ENCODE measurements at places on chromosomes 4 and X.

DNA sequence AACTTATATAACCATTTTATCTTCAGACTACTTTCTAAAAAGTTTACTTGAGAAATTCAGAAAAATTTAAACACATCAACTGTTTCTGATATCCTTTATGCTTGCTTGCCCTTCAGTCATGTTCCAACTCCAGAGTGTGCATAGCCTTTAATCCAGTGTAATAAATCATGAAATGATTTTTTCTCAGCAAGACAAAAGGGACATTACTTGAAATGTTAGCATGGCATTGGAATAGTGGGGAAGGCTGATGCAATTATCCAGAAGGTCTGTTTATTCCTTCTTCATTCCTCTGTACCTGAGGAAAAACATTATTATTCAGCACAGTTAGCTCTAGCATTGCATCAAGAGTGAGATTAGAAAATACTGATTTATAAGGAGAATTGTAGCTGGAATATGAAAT, 209.9 kb downstream of the SLC7A11 start:
- DNase-seq = no peak

- peak; percentile 1 for DNase-seq
These were observed 92.7 kb downstream of the CD99L2 start for GRCh38 chrX:150805736-150806135.

- no peak for DNase-seq
These were observed 75.3 kb downstream of the ENPP6 start for GRCh38 chr4:184142121-184143000.

DNA sequence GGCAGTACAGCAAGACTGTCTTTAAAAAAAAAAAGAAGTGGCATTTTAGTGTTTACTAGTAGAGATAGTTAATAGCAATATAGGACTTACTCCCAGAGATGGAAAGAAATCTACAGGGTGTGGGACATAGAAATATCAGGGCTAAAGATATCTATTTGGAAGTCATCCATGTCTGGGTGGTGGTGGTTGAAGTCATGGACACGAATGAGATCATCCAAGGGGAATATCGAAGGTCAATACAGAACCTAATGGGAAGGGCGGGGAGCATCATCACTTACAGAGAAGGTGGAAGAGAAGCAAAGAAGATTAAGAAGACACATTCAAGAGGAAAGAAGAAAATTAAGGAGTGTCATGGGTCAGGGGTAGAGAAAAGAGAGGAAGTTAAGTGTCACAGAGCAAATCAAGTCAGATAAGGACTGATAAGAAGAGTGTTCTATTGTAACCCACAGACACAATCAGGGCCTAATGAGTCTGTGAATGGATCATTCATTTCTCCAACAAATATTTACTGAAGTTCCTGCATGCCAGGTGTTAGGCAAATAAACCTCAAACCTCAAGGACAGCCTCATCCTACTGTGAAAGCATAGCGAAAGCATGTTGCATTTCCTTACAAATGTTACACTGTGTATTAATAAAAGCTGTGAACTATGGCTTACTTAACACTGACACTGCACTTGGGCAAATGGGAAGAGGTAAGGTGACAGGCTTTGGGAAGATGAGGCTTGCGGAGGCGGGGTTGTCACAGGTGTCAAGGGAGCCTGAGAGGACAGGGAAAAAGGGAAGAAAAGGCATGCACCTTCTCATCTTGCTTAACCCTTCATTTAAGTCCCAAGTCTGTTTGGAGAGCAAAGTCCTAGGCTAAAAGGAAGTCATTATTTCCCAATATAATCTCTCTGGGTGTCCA, 65.3 kb downstream of the ELOVL6 start:
- DNase-seq = no peak

DNA sequence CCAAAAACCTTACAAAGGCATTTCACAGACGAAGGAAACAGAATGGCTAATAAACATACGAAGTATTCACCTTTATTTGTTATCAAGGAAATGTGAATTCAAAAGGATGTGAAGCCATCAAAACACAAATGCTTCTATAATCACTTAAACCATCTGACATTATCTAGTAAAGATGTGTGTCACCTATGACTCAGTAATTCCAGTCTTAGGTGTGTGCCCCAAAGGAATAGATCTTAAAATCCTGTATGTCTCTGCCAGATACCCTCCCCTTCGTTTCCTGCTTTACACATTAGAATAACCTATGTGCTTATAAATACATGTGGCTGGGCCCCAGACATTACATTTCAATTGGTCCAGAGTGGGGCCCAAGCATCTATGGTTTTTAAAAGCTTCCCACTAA, 41.8 kb upstream of the CEP135 start:
- DNase-seq = no peak

DNA sequence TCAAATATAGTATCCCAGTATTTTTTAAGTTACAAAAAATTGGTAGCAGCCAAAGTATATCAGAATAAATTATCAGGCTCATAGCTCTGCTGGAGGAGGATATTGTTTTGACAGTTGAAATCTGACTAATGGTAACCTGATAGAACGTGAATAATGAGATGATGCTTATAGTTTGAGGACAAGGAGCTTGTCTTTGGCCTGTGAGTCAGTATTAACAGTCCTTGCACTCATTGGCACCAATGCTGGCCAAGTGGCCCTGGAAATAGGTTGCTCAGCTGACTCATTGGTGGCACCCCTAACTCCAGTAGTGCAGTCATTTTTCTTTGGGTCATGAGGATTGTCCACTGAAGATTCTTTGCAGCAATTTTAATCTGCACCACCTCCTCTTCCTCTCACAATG, 203.3 kb upstream of the JADE1 start:
- DNase-seq = no peak

- DNase-seq = no peak
These were observed 125.4 kb downstream of the PDLIM5 start for GRCh38 chr4:94577136-94577535.

- no peak for DNase-seq
These were observed 419.7 kb downstream of the TRAM1L1 start for GRCh38 chr4:116665716-116666115.

DNA sequence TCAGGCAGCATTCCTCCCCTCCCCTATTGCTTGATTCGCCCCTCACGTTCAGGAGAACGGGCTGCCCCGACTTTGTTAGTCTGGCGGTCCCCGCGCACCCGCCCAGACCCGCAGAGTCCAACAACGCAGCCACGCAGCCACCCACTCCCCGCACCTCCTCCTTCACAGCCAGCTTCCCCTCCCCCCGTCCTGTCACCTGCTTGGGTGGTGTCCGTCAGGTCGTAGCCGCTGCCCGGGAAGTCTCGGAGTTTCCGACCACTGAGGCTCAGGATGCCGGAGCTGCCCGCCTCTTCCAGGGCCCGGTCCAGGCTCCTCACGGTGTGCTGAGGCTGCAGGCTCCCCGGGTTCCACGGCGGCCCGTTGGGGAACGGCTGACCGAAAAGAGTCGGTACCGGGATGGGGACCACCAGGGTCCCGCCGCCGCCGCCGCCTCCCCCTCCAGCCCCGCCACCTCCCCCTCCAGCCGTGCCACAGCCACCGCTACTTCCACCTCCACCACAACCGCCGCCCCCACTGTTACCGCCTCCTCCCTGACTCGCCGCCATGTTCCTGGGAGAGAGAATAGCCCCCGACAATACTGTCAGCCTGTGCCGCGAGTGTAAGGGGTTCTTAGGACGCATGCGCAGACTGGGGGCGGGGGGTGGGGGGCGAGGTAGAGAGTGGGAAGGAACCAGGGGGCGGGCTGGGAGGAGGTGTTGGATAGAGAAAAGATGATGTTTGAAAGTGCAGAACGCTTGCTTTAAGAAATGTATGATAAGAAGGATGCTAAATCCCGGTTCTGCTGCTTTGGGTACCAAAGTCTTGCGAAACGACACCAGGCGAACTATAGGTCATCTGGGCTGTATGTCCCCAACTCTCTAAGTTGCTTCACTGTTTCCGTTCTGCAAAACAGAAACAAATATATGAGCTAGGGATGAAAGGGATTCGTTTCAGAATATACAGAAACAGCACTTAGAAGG, at the start of gene LRCH2:
Gene LRCH2 (minus strand): TSS at position 600 of the 959 bp plus-strand sequence. CDS start 55 bp downstream, at position 545.
- no peak for DNase-seq

DNA sequence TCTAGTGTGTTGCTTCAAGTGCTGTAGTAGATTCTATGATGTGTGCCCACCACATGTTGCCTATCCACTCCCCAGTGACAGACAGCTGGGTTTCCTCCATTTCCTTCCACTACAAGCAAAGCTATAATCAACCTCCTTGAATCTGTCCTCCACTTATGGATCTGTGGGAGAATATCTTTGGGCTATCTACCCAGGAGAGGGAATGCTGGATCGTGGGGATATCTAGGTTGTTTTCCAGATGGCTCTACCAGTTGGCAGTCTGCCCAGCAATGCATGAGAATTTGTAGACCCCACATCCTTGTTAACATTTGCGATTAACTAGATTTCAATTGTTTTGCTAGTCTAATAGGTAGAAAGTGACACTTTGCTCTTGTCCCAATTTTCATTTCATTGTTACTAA, 10.3 kb downstream of the NMU start:
- DNase-seq = no peak

DNA sequence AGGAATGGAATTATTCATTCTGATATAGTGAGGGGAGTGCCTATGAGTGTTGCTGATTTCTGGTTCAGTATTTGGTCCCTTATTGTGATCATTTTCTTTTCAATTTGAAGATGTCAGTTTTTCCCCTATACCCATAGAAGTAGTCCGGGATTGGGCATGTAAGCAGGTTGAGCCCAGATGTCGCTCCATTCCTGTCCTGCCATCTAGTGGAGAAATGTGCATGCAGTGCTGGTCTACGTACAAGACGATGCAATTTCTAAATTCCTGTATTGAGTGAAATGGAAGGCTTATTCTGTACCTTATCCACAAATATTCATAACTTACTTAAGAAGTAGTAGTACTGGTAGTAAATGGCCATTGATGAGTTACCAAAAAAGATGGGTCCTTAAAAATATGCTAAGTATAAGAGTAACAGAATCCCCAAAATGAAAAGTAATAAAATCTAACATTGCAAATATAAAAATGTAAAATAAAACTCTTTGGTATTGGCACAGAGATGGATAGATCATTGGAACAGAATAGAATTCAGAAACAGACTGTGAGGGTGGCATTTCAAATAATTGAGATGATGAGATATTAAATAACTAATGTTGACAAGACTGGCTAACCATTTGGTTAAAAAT, 60.9 kb downstream of the UGT8 start:
- peak; percentile 46 for DNase-seq

Measured in foreskin melanocyte (primary cell).